ENCODE measurements at places on chromosomes 6 and 20.

DNA sequence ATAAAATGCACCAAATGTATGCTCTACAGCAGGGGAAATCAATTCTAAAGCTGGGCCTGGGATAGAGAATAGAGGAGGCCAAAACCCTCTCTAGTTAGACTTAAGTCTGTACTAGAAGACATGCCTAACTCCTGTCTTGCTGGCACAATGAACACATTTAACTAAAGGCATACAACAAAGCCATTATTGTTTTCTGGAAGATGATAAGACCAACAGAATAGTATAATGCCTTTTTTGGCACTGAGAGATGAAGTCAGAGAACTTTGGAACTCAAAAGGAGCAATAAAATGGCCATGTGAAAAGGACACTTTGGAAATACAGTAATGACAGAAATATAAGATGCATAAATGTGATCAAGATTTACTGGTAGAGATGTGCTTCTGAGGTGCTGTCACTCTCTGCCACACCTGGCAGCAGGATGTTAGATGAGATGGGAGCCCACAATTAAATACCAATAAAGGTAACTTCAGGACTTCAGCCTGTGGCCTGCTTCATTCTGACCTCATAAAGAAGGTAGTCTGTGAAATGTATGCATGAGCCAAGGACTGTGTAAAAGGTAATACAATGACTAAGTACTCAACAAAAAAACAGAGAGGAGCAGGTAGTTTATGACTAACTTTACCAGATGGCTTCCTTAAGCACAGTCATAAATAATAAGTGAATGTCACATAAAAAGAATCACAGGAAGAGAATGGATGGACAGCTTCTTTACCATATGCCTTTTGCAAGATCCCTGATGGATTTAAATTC is 333.4 kb downstream of the BCKDHB start:
- no peak for DNase-seq

DNA sequence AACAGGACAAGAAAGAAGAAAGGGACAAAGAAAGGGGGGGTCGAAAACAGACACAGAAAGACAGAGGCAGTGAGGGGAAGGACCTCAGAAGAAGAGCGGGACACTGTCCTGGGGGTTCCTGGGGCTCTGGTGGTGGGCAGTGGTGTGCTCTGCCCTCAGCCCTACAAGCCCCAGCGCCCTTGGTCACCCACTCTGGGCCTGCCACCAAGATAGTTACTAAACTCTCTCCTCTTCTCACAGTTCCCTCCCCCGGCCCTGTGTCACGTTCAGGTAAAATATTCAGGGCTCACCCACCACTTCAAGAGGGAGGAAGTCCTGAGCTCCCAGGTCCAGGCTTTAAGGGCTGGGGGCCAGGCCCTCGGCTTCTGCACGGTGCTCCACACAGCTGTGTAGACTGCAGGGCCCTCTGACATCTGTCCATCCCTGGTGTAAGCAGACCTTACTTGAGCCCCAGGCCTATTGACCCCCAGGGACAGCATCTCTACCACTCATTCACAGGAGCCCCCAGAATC is 87.4 kb downstream of the MRPL14 start:
- DNase-seq = no peak

GRCh38 chr6:109713097-109713496 is 22.0 kb downstream of the FIG4 start:
- DNase-seq = no peak

DNA sequence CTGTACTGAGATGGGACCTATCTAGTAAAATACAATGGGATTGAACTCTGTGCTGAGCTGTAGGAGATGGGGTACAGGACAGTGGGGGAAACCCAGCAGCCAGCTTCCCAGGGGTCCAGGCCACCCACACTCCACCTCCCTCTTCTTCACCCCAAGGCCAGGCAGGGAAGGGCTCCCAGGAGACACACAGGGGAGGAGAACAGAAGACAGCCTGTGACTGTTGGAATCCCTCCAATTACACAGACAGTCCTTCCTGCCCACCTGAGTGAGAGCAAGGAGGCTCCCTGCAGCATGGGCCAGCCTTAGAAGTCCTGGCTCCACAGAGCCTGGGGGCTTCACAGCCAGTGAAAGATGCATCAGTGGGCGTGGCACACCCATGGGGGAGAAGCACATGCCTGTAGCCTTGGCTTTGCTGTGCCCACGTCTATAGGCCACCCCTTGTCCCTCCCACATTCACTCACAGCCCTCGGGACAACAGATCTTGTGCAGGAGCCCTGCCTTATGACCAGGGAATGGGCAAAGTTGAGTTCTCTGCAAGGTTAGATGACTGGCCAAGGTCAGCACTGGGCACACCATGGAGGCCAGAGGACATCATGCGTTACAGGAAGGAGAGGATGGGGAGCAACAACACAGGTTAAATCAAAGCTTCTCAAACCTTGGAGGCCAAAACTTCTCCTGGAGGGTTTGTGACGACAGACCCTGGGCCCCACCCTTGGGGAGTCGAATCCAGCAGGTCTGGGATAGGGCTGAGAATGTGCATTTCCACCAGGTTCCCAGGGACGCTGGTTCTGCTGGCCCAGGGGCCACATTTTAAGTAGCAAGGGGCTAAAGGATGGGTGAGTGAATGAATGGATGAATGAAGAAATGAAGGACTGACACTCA is 12.3 kb upstream of the CST7 start:
- no peak for DNase-seq

DNA sequence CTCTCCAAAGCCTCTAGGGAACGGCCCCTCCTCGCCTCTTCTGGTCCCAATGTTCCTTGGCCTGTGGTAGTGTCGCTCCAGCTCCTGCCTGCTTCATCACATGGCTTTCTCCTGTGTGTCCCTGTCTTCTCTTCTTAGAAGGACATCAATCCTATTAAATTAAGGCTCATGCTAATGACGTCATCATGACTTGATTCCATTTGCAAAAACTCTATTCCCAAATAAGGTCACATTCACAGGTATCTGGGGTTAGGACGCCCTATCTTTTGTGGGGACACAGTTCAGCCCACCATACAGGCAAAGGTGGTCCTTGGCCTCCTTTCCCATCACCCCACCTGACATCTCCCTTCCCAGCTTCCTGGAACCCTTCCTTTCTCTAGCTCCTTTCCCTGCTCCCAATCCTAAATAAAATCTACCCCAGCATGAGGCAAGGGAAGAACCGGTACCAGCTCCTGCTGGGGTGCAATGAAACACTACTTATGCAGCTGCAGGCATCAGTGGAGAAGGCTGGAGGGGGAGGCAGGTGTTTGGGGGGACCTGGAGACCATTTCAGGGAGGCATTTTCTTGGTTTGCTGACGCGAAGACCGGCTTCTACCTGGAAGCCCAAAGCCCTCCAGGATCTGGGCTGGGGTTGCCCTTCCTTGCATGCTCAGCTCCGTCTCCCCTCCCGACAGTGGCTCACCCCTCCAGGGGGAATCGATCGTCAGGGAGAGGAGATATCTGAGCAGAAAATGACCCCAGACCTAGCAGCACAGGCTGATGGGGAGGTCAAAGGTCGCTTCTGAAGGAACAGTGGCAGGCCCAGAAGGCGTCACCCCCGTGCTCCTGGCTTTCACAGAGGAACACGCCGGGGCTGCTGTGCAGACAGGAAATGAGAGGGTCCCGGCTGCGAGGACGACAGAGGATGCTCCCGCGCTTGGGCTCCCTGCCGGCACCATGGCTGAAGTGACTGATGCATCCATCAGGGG is 71.7 kb upstream of the QKI start:
- DNase-seq = no peak

GRCh38 chr6:13327691-13328075 is 654 bp downstream of the TBC1D7 start:
- no peak for DNase-seq

DNA sequence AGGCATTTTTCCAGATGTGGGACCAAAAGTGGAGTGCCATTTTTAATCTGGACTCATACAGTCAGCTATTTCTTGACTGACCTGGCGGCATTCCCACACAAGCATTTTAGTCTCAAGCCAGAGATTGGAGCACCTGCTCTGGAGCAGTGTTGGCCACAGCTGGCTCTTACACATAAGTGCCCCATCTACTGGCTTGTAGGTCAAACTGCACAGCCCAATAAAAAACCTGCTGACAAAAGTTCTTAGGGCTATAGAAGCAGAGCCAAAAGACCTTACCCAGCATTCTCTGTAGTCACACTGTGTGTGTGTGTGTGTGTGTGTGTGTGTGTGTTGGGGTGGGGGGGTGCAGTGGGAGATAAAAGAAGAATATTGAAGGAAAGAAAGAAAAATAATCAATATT is 38.6 kb upstream of the SENP6 start:
- DNase-seq = no peak

DNA sequence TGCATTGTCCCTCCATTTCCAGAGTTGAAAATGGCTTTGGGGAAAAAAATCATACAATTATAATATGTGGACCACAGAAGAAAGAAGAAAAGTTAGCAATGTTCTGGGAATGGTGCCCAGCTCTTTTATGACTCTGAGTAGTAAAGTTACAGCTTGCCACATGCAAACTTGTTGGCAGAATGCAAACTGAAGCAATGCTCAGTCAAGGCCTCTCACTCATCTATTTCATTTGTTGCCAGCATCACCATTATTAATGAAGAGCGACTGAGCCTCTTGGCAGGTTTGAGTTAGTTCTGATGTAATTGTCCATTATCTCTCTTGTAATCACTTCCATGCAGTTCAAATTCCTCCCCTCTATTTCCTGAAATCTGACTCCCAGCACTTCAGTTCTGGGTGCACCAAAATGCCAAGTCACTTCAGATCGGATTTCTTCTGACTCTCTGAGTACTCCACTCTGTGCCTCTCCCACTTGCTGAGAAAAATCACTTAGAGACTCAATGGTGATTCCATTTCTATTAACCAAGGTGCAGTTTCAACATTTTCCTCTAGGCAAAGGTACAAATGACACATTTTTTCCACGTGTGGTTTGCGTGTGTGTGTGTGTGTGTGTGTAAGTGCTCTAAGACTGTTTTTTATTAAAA is 154.4 kb upstream of the STMND1 start:
- DNase-seq = no peak

GRCh38 chr20:35307666-35308653 is 15.7 kb upstream of the FAM83C start:
- DNase-seq = no peak

DNA sequence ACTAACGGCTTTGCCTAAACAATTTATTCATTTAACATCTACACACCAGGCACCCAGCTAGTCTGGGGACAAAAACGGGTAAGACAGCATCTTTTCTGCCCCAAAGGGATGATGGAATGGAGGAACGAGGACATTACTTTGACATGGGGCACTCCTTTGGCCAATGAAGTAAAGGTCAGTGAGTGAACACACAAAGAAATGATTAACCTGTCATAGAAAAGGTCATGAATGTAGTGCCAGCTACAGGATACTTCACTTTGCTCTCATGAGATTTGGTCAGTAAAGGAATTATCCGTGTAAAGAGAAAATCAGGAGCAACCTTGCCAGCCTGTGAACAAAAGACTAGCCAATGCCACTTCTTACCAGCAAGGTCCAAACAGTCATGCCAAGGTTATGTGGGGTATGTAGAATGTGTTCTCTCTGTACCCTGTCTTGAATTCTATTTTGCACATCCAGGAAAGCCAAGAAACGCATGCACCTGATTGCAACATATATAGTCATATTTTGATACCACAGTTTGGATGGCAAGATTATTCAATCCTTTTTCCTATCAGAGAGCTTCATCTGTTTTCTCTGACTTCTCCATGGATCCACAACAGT is 145.3 kb downstream of the GMPR start:
- no peak for DNase-seq

GRCh38 chr6:160347259-160348222 is 637 bp upstream of the SLC22A3 start:
- no peak for DNase-seq

DNA sequence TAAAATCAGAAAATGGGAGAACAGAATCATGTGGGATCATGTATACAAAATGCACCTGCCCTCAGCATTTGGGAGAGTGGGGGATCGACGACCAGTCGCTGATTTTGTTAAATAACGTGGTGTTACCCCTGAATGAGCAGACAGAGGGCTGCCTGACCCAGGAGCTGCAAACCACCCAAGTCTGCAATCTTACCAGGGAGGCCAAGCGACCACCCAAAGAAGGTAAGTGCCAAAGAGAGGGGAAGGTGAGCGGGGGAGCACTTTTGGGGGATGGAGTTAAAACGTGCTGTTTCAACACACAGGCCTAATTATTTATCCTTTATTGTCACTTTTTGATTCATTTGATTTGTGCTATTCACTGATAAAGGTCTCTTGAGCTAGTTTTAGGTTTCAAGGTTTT is 4.1 kb downstream of the ADGRB3 start:
- no peak for DNase-seq

DNA sequence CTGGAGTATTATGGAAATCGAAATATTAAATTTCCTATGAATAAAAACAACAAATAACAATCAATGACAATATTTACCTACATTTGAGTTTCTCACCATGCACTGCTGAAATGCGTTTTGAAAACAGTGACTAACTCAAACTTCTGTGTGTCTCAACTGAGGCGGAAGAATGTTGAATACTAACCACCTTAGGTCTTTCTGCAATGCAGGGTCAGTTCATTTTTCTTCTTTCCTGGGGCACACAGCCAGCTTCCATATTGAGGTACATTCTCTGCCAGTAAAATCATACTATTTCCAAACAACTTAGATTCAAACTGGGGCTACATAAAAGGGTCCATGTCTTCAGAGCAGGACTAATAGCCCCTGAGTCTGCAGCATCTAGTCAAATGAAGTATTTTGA is 310.1 kb downstream of the UTRN start:
- no peak for DNase-seq

- DNase-seq = no peak
These were observed 363.3 kb upstream of the CDH4 start for GRCh38 chr20:60888771-60889170.

DNA sequence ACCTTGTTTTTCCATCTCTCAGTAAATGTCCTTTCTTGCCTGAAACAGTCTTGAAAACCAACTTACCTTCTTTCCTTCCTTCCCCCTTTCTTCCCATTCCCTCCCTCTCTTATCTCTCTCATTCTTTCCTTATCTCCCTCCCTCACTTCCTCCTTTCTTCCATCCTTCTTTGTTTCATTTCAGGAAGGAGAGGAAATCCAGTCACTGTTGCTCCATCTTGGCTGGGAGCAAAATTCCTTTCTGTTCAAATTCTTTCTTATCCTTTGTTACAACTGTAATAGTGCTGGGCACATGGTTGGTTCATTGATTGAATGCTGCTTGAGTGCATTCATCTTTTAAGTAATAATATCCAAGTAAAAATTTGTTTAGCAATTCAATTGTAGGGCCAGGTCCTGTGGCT is 17.4 kb upstream of the TCP11 start:
- no peak for DNase-seq

- no peak for DNase-seq
These were observed 550.3 kb downstream of the QKI start for GRCh38 chr6:163964789-163965188.

- DNase-seq = no peak
These were observed 58.9 kb upstream of the SGK1 start for GRCh38 chr6:134376785-134377184.

All from activated naive CD4-positive, alpha-beta T cell (primary cell).